ENCODE measurements at places on chromosomes 7 and 10.

DNA sequence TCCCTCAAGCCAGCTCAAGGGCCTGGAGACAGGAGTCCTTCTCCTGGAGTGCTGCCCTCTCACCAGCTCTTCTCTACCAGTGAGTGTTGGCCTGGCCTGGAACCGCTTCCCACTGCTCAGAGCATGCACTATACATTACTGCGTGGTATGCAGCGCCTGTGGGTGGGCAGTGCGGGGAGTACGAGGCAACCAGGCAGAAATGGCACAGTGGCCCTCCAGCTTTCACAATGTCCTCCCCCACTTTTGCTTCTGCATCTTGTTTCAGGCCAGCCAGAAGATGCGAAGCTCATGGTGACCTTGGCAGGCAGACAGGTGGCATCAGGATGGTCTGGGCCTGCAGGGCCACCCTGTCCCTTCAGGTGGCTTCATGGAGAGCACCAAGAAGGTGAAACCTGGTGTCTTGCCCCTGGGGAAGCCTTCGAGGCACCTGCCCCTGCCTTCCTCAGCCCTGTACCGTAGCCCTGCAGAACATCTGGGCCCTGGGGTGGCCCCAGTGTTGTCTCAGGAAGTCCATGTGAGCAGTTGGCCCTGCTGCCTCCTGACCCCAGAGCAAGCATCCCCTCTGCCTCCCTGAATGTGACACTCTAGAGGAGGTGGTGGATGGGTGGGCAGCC lies 35.8 kb downstream of the RASGEF1A start:
- DNase-seq: no peak

- DNase-seq: no peak
Observed at GRCh38 chr10:116952729-116953128, 52.3 kb downstream of the SHTN1 start.

GRCh38 chr10:43218951-43219837 lies 47.7 kb downstream of the RASGEF1A start:
- DNase-seq: no peak

DNA sequence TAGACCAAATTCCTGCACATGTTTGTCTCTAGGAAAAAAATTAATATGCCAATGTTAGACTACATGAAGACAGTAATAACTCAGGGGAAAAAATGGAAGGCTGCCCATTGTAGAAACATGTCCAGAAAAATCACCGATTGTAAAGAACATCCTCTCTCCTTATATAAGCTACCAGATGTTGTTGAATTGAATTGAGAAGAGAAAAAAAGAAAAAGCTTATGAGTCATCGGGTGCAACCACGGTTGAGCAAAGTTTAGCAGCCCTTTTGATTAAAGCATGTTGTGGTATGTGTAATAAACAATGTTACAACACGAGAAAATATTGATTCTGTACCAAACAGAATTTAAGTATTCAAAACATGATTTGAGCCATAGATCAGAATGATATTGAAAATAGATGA lies 102.3 kb upstream of the ARHGAP21 start:
- peak; percentile 20 for DNase-seq

- DNase-seq: no peak
Observed at GRCh38 chr7:36039243-36039642, 113.8 kb upstream of the EEPD1 start.

DNA sequence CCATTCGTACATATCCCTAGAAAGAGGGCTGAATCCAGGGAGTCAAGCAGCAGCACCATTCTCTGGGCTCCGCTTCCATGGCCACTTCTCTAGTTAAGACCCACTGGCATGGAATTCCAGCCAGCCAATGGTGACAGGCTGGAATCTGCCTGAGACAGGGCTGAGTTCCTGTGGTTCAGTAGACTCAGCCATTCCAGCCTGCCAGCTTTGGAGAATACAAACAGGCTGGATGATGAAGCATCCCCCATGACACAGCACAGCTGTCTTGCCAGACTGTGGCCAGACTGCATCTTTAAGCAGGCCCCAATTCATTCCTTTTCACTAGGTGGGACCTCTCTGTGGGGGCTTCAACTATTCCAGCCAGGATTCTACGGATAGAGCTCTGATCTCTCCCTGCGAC lies 329.6 kb downstream of the XPNPEP1 start:
- DNase-seq: no peak

- DNase-seq: no peak
Observed at GRCh38 chr7:76165106-76165972, 36.4 kb upstream of the SRRM3 start.

GRCh38 chr7:44411306-44411705 lies 79.2 kb downstream of the NUDCD3 start:
- no peak for DNase-seq

GRCh38 chr7:132168239-132168638 lies 408.0 kb downstream of the PLXNA4 start:
- DNase-seq: no peak

DNA sequence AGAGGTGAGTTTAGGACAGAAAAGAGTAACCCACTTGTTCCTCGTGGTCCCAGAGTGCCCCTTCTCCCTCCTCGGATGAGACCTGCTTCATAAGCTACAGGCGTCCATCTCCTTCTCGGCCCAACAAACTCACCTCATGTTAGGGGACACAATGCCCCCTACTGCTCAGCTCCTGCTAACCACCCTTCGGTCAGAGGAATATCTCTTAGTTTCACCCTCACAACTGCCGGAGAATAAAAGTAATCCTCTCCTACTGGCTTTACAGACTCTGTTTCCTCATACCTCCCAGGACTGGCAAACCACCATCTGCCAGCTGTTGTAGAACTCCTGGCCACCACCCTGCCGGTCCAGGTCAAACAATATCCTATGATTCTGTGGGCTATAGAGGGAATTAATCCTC lies 3.2 kb downstream of the AKR1B15 start:
- DNase-seq: no peak

GRCh38 chr7:151865070-151865670 lies 11.7 kb downstream of the PRKAG2 start:
- no peak for DNase-seq

DNA sequence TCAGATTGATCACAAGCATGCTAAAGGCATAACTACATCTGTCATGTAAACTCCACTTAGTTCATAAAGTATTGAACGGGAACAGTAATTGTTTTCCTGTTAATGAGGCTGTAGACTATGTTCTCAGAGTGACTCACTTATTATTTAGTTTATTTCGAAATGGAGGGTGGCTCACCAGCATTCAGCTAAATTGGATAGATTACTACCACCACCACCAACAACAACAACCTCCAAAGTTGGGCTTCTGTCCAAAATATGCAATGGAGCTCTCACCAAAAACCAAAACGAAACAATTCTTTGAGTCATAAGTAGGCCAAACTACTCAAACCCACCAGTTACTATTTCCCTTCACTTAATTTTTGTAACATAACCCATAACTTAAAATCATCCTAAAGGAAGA lies 127.9 kb upstream of the NRBF2 start:
- DNase-seq: no peak

DNA sequence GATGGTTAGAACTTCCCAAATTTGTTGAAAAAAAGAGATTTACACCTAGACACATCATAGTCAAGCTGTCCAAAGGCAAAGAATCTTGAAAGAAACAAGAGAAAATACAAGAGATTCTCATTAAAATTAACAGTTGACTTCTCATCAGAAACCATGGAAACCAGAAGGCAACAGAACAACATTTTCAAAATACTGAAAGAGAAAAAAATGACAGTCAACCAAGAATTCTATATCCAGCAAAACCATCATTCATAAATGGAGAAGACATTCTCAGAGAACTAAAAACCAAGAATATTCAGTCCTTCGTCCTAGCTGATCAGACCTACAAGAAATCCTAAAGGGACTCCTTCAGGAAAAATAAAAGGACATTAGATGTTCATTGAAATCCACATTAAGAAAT lies 90.6 kb downstream of the ARHGAP22 start:
- no peak for DNase-seq

- DNase-seq: no peak
Observed at GRCh38 chr7:120521761-120522737, 249.1 kb downstream of the KCND2 start.

DNA sequence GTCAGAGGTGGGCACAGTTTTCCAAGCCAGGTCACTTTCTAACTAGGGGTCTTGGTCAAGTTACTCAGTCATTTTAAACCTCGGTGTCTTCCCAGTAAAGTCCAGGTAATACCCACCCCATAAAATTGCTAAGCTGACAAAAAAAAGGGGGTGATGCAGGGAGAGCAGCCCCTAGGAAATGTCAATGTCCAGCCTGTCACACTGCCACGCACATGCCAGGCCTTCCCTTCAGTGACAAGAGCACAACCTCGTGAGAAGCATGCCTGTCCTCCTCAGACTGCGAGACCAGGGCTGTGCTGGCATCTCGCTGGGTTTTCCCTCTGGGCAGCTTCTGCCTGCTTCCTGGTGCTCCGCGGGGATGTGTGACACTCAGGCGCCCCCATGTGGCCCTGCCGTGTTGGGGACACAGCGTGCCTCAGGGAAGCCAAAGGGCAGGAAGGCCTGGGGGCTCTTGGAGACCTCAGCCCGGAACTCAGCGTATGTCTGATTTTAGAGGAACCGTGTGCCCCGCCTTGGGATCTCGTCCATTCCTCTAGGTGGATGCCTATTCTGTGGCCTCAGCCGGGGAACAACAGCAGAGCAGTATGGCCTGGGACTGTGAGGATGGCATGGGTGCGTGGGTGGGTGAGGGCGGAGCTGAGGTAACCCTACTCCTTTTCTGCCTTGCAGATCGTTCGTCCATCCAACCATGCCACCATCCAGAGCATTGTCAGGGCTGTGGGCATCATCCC lies 10.2 kb upstream of the GDF2 start:
- peak; percentile 6 for DNase-seq

DNA sequence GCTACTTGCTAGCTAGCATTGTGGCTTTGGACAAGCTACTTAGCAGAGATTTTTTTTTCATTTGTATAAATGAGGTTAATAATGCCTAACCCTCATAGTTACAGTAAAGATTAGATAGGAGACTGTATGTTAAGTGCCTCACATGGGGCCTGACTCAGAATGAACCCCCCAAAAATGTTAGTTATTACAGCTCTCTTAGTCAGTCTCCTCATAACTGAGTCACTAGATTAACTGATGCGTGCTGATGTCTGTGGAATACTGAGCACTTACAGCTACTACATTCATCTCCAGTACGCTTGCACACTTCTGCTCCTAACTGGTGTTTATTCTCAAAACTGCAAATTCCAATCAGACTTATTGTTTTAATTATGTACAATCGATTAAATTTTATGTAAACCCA lies 315.3 kb downstream of the SNX13 start:
- DNase-seq: no peak

DNA sequence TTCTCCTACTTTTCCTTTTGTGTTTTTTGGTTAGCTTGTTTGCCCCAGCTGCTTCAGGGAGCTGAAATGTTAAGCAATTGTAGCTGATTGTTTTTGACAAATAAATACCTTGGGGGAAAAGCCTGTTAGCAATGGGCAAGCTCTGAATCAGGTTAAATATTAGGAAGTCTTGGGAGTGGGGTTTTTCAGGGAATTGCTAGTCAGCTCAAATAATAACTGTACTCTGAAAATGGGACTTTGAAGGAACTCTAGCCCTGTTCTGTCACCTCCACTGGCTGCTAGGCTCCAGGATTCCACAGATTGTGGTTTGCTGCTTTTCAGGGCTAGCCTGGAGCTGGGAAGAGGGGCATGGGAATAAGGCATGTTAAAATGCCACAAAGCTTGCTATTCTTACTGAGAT lies 39.5 kb downstream of the ADK start:
- no peak for DNase-seq

DNA sequence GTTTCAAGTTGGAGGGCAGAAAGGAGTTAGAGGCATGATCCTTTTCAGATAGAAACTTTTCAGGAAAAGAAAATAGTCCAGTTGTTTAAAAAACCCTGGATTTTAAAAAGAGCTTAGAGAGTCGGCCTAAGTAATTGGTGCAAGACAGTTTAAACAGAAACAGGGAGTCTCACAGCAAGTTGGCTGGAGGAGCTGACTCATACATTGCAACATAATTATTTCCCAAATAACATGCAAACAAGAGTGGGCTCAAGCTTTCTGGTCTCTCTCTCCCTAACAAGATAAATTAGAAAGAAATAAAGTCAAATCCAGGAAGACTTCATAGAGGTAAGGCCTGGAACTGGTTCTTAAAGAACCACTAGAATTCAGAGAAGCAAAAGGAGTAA lies 100.3 kb upstream of the AGBL3 start:
- no peak for DNase-seq

DNA sequence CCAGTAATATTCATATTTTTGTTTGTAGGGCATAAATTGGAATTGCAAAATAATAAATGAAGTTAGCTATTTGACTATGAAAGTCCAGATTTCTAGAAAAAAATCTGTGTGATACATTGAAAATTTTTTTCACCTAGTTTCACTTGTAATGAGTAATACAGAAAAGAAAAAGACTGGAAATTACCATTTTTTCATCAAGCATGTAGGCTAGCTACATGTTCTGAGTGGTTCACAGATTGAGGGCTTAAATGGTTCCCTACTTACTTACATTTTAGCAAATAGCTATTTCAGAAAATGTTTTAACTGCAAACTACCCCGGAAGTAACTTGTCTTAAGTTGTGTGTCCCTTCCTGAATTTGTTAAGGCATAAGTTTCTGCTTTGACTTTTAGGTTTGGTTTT lies 396.0 kb downstream of the PHF14 start:
- DNase-seq: no peak

DNA sequence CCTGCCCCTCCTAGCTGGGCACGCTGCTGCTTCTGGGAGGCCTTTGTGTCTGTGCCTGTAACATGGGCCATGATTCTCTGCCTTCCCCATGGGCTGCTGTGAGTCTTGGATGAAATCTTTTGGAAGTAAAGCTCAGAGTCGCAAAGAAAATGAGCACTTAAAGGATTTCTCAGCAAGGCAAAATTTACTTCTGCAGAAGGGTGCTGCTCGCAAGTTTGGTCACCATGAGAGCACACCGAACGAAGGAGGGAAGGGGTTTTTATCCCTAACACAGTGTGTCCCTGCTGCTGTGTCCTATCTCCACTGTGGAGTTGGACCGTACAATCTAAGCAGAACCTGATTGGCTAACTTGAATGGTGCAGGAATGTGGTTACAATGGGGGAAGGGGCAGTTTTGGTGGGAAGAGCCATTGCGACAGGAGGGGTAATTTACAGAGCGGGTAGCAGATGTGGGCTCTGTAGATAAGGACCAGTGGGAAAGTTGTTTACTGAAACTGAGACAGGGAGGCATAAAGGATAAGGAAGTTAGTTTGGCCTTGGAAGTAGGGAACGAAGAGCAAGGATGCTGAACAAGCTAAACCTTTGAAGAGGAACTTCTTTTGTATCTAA lies 57.5 kb downstream of the FANK1 start:
- DNase-seq: no peak
